KBM-7 (cell line): ENCODE measurements at places on chromosomes 3 and 15.

GRCh38 chr3:187678726-187679268 is 8.6 kb upstream of the SST start:
- DNase-seq: peak; percentile 64

GRCh38 chr3:160400030-160400701 is 716 bp downstream of the SMC4 start:
- peak; percentile 49 for DNase-seq

DNA sequence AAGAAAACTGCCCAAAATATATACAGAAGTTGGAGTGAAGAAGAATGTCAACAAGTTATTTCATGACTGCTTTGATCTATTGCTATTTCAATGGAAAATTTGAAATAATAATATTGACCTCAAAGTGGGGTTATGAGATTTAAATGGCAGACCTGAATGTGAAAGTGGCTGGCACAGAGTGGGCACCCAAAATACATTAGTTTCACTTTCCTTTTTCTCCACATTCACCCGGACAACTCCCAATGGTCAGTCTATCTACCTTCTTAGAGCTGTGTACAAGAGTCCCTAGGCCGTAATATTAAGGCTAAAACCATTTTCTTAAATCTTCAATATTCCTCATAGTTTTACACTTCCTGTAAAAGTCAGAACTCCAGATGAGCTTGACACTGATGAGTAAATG is 61.6 kb upstream of the ETV5 start:
- DNase-seq: no peak

- DNase-seq: no peak
These were observed 10.5 kb upstream of the HES1 start for GRCh38 chr3:194125442-194125841.

GRCh38 chr3:78881501-78881900 is 886.3 kb downstream of the ROBO1 start:
- no peak for DNase-seq

GRCh38 chr3:32460031-32460749 is 42.5 kb downstream of the CMTM6 start:
- peak; percentile 43 for DNase-seq

- no peak for DNase-seq
These were observed 73.4 kb upstream of the TP63 start for GRCh38 chr3:189557824-189558223.

GRCh38 chr3:77271306-77271705 is 231.4 kb downstream of the ROBO2 start:
- no peak for DNase-seq

DNA sequence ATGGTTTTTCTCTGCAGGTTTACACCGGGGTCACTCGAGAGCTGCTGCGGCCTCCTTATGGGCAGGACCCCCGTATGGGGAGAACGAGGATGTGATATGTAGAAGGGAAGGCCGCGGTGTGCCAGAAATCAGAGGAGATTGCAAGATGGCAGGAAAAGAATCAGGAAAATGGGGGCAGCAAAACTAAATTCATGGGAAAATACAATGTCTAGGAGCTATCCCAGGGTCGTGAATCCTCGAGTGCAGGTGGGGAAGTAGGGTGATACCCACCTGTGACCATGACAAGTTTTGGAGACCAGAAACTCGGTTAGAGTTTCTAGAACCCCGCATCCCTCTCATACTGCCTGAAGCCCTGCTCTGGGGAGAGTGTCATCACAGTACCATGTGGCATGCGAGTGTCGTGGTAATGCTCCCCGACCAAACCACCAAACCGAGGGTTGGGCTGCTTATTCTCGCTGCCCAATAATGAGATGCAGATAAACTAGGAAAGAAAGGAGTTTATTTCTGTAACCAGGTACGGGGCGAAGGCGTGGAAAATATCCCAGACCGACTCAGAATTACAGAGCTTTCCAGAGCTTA is 781 bp downstream of the TRNT1 start:
- peak; percentile 35 for DNase-seq

- no peak for DNase-seq
These were observed 158.4 kb downstream of the KLHL25 start for GRCh38 chr15:85636351-85636750.

DNA sequence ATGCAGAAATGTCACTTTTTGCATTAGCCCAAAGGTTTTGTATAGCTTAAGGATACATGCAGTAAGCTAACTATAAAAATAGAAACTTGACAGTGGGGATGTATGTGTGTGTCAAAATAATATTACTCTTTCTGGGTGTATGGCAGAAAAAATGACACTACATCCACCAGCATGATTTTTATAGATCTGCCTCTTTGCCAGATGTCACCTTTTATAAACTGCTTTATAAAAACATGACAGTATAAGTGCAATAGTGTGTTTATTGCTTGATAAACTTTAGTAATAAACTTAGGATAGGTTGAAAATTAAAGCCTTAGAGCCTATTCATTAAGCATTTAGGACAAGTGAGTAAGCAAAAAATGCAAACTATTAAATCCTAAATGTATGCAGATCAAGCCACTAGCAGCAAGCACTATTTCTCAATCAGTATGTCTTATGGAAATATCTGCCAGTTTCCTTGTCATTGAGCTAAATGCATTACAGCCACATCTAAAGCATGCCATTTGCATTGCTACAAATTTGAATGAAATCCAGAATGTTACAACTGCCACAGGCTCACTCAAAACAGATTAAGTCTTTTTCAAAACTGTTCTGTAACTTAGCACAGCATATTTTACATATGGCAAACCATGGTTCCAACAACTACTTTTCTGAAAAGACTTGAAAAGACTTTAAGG is 935.0 kb downstream of the FHIT start:
- DNase-seq: no peak

DNA sequence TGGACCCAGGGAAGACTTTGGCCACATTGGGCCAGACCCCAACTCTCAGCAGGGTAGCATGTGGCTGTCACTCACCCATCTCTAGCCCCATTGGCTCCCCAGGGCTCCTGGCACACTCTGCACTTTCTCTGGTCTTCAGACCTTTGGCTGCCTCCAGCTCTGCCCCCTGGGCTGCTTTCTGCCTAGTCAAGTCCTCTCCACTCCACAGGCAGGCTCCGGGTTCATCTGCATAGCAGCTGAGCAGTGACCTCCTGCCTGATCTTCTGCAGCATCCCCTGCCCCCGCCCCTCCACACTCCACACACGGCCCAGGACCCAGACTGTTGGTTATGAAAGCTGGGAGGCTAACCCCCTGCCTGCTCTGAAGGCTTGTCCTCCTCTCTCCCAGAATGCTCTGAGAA is 8.4 kb upstream of the C15orf39 start:
- DNase-seq: no peak

DNA sequence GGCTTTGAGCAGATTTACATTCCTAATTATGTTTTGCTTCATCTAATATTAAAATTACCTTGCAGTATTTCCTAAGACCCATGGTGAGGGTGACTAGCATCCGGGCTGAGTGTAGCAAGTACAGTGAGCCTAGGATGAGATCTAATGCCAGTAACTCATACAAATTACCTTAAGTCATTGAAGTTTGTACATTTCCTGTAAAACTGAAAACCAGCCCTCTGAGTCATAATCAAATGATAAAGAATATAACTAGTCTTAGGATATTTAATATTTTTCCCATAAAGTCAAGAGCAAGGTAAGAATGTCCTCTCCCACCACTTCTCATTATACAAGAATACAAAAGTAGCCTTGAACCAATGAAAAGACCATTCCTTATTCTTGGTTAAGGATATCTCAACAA is 54.8 kb upstream of the CHRM5 start:
- DNase-seq: no peak

- no peak for DNase-seq
These were observed 20.3 kb upstream of the PTPN9 start for GRCh38 chr15:75599401-75599800.

DNA sequence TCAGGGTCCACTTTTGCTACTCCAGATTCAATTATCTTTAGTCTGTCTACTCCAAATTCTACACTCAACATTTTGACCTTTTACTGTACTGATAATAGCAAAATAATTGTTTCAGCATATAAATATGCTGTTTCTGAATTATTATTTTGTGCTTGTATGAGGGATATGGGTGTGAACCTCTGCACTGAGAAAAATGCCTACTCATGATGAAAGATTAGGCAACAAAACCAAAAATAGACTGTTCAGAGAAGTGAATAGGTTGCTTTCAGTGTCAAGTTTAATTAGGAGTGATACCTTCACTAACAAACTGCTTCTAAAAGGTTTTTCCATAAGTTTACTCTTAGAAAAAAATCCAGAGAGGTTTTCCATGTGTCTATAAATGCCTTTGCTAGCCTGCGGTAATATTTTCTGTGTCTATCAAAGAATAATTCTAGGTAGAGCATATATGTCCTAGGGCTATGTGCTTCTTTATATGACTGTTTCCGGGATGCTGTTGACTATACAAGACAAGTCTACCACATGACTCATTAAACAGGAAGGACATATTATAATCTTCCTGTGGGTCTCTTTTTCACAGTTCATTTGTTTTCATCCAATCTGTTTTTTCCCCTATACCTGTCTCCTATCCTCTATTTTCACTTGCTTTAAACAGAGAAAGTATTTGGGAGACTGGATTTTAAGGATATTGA is 218.5 kb upstream of the TTC14 start:
- no peak for DNase-seq

GRCh38 chr3:9028134-9028533 is 64.9 kb upstream of the RAD18 start:
- no peak for DNase-seq

DNA sequence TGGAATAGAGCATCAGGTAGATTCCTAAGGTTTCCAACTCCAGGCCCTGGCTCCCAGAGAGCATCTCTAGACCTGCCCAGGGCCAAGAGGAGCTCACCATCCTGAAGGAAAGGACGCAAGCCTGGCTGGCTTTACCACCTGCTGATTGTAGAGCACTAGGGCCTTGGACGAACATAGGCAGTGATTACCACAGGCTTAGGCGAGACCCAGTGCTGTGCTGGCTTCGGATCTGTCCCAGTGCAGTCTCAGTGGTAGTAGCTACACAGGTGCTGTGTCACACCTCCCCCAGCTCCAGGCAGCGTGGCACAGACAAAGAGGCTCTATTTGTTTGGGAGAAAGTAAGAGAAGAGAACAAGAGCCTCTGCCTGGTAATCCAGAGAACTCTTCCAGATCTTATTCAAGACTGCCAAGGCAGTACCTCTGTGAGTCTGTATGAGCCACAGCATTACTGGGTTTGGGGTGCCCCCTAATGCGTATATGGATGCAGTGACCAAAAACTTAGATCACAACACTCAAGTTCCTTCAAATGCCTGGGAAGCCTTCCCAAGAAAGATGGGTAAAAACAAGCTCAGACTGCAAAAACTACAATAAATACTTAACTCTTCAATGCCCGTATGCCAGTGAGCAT is 25.4 kb downstream of the ISG20 start:
- peak; percentile 51 for DNase-seq

DNA sequence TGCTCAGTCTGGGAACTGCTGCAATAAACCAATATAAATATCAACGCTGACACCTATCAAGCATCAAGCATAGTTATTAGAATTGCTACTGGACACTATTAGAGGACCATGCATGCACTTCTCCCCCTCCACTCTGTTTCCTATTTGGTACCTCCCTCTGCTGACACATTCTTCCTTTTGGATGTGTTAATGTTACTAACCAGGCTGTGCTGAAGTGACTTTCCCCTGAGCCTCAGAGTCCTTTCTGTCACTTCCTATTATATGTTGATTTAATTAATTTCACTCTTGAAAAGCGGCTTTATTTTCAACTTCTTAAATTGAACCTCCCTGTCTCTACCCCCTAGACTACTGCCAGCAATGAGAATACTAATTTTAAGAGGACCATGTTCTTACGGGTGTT is 379.1 kb downstream of the MCTP2 start:
- no peak for DNase-seq

DNA sequence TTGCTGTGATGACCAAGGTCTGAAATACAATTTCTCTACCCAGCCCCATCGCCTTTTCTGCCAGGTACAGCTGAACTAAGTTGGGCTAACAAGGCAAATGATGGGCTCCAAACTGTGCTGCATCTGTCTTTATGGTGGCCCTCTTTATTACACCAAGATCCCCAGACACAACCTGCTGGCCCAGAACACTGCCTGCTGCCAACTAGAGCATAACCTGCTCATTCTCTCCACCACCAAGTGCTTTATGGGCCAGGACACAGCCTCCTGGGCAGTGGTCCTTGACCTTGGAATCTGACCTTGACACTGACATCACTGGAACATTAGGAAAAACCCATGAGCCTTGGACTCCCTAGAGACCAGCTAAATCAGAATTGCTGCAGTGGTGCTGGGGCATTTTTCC is 3.3 kb downstream of the LINS1 start:
- DNase-seq: no peak

- DNase-seq: no peak
These were observed 21.8 kb upstream of the TRH start for GRCh38 chr3:129952556-129953355.

GRCh38 chr3:123047062-123047319 is 19.4 kb upstream of the SEMA5B start:
- no peak for DNase-seq

GRCh38 chr3:31724651-31725050 is 191.9 kb downstream of the STT3B start:
- peak; percentile 4 for DNase-seq

- DNase-seq: no peak
These were observed 141.4 kb upstream of the MRPS22 start for GRCh38 chr3:139202226-139202958.

- no peak for DNase-seq
These were observed 84.2 kb upstream of the BHLHE40 start for GRCh38 chr3:4894891-4895530.

DNA sequence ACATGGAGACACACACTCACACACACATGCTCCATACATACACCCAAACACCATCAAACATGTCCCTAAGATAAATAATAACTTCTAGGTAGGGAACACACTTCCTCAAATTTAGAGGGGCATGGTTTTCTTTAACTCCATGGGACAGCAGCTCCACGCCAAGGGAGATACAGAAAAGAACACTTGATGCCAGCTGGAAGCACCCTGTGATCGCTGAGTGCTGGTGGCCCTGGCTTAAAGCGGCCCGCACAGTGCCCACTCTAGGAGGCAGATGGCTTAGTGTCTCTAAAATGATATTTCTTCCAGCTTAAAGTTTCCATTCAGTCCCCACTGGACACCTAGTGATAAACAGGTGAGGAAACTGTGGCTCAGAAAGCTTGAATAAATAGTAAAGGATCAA is 232.9 kb downstream of the UACA start:
- DNase-seq: no peak

GRCh38 chr15:89329329-89330084 is 5.1 kb downstream of the POLG start:
- DNase-seq: no peak

GRCh38 chr15:25777037-25777436 is 86.1 kb downstream of the ATP10A start:
- no peak for DNase-seq

DNA sequence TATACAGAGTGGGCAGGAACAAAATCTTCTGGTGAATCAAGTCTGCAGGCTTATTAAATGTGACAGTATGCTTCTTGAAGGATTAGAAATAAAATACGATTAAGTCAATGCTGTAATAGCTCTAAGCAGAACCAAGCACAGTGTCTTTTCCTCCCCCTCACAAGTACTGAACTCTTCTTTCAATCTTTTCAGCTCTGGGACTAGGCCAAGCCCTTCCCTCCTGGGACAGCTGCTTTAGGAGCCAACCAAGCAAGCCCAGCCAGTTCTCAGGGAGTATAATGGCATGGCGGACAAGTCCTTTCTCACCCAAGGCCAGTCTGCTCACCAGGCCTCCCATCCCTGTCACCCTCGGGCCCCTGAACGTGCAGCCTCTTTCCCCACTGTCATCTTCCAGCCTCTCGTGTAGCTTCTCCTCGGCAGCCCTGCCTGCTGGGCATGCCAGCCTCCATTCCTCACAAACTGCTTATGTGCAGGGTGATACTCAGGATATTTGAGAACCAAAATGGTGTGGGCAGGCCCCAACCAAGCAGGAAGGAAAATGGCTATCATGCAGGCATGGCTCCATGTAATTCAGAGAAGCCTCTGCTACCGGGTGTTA is 8.4 kb upstream of the PPP1R2 start:
- DNase-seq: no peak
